Fibroblast of skin of abdomen (primary cell): ENCODE measurements at places on chromosomes 5 and 9.

- DNase-seq, result no peak
Observed at GRCh38 chr5:139453683-139454567, 8.6 kb downstream of the ECSCR start.

DNA sequence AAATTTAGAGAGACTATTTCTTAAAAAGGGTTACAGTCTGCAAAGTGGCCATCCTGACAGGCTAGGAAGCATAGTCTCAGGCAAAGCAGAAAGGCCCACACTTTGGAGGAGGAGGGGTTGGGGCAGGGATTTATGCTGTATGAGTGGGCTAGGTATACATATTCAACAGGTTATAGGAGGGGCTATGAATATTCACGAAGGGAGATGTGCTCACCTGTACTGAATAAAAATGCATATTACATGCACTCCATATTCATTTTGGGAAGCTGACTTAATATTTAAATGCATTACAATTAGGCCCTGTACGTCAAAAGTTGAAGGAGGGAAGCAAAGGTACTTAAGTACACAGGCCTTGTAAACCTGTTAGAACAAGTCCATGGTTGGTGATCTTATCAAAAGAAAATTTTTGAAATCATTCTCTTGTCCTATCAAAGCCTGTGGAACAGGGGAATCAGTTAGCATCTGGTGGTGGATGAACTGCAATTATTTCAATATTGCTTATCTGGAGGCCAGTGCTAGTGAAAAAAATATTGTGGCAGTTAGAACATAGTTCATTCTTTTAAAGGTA lies 1.6 kb downstream of the CENPP start:
- no peak for DNase-seq

GRCh38 chr9:120184266-120184665 lies 395.7 kb downstream of the CDK5RAP2 start:
- no peak for DNase-seq

DNA sequence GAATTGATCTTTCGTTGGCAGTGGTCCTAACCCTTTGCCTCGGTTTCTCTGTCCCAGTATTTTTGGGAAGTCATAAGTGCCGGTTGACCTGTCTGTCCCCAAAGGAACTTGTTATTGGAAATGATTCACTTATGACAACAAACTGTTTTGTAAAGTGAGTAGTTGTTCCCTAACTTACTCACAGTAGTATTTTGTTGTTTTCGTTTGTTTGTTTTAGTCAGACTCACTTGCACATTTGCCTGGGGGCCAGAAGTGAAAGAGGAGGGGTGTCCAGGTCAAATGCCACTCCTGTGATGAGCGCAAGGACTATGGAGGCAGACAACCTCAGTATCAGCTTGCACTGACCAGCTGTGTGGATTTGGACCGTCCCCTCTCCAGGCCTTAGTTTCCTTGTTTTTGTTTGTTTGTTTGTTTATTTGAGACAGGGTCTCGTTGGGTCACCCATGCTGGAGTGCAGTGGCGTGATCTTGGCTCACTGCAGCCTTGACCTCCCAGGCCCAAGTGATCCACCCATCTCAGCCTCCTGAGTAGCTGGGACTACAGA lies 47.3 kb downstream of the ANKRD55 start:
- DNase-seq, result no peak

- peak; percentile 89 for DNase-seq
Observed at GRCh38 chr5:37850226-37850865, 10.5 kb upstream of the GDNF start.

GRCh38 chr9:36731068-36731956 lies 158.6 kb downstream of the MELK start:
- peak; percentile 8 for DNase-seq

DNA sequence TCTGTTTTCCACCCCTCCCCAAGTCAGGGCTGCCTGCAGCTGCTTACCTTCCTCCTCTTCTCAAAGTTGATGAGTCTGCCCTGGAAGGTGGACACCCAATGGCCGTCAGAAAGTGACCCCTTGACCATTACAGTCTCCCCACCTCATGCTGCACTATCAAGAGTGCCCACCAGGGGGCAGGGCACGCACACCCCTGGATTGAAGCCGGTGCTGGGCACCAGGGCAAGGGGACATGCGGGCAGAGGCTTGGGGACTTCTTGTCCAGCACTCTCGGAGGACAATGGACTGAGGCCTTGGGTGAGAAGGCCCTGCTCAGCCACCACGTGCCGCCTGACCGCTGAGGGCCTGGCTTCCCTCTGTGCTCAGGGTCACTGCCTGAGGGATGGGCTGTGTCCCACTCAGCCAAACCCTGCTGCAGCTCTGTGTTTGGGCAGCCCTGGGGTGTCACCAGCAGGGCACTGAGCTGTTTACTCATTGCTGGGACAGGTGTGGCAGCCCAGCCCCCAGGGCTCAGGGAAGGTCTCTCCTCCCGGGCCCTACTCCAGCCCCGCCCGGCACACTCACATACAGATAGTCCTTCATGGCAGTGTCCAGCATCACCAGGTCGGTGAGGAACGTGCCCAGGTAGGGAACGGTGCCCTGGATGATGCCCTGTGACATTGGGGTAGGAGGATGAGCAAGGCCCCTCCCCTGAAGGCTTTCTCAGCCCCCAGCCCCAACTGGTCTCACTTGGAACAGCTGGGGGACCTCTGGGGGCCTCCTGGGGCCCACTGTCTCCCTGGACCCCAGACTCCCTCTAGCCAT lies 17.7 kb downstream of the RALGDS start:
- DNase-seq, result no peak

DNA sequence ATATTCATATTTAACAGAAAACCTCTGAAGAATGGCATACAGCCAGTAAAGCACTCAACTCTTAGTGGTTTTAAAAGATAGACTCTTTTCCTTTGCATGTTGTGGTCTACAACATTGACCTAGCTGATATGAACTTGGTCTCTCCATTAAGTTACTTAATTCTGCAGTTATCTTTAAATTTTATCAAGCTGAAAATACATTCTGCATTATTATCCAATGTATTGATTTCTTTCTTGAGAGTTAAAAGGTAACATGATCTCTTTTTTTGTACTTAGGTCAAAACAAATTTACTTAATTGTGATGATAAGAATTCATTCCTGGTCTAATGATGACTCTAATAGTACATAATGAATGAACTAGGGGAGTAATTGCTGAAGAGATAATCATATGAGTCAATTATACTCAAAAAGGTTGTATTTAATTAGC lies 132.9 kb downstream of the STARD4 start:
- no peak for DNase-seq
